ENCODE measurements at places on chromosomes 6 and 20.

DNA sequence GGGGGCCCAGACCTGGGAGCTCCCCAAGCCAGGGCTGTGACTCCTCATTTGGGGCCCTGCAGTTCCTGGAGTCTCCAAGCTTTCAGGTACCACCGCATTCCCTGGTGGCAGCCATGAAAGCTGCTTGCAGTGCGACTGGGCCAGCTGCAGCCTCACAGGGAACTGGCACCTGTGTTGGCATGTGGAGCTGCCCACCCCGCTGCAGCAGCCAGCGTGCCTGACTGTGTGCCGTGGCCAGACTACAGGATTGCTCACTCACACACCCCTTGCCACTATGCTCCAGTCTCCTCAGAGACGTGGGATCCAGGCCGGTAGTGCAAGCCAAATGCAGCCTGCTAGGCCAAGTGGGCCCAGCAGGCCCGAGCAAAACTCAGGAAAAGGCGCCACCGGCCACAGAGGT lies 450.7 kb downstream of the COL12A1 start:
- DNase-seq: no peak

- DNase-seq: no peak
Measured at GRCh38 chr6:104728448-104728847, 131.3 kb downstream of the HACE1 start.

GRCh38 chr6:32980488-32981038 lies 12.2 kb downstream of the BRD2 start:
- no peak for DNase-seq

DNA sequence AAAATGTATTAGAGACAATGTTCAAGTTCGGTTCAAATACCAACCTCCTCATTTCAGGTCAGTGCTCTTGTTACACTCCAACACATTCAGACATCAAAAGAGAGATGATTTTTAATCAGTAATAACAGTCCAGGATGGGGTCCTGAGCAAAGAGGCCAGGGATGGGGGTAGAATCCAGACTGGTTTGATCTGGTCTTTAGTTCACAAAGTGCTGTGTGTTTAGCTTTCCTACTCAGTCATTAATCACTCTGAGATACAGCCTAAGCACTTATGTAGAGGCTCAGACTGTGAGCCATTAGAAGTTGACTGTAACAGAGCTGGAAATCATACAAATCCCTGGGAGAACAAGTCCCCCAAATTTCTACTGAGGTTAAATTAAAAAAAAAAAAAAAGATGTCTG lies 241.6 kb downstream of the PTPRK start:
- no peak for DNase-seq

DNA sequence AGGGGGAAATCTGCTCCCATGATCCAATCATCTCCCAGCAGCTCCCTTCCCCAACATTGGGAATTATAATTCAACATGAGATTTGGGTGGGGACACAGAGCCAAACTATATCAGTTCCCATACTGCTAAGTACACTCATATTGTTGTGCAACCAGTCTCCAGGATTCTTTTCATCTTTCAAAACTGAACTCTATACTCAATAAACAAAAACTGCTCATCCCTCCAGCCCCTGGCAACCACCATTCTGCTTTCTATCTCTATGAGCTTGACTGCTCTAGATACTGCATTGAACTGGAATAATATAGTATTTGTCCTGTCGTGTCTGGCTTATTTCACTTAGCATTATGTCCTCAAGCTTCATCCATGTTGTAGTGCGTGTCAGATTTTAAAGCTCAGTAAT lies 42.9 kb downstream of the STX11 start:
- no peak for DNase-seq

- no peak for DNase-seq
Measured at GRCh38 chr6:105485456-105485855, 82.6 kb upstream of the PREP start.

DNA sequence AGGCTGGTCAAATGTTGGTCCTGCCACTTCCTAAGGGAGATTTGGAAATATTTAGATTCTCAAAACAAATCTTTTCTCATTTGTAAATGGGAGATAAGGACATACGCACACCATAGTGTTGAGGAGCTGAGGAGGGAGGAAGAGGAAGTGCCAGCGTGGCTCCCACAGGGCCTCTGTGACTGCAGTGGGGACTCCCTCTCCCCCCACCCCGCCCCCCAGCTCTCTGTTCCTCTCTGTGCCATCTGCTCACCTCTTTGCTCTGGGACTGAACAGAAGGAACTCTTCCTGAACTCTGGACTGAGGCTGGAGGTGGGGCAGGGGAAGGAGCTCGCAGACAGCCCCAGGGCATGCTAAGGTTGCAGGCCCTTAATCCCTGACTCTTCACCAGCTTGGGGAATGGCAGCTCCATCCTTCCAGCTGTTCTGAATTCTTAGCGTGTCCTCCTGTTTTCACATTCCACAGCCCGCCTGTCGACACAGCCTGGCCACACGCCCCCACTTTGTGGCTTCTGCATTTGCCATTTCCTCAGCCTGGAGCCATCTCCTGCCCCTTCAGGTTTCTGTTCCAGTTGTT lies 11.4 kb downstream of the DDX27 start:
- DNase-seq: no peak

GRCh38 chr6:112933947-112934346 lies 586.8 kb downstream of the RFPL4B start:
- no peak for DNase-seq

DNA sequence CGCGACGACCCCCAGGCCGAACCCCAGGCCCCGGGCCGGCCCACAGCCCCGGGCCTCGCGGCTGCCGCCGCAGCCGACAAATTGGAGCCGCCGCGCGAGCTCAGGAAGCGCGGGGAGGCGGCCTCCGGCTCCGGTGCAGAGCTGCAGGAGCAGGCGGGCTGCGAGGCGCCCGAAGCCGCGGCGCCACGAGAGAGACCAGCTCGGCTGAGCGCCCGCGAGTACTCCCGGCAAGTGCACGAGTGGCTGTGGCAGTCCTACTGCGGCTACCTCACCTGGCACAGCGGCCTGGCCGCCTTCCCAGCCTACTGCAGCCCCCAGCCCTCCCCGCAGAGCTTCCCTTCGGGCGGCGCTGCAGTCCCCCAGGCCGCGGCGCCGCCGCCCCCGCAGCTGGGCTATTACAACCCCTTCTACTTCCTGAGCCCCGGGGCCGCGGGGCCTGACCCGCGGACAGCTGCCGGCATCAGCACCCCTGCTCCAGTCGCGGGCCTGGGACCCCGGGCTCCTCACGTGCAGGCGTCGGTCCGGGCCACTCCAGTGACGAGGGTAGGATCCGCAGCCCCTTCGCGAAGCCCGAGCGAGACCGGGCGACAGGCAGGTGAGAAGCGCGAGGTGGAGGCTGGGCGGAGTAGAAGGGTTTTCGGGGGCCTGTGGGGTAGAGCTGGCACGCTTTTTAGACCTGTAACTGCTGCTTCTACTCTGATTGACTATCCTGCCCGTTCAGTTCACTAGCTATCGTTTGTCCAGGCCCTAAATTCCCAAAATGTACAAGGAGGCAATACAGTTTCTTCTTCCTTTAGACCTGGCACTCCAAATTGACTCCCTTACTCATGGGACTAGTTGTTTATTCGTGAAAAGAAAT lies 654 bp downstream of the FAM8A1 start:
- DNase-seq: peak; percentile 26

DNA sequence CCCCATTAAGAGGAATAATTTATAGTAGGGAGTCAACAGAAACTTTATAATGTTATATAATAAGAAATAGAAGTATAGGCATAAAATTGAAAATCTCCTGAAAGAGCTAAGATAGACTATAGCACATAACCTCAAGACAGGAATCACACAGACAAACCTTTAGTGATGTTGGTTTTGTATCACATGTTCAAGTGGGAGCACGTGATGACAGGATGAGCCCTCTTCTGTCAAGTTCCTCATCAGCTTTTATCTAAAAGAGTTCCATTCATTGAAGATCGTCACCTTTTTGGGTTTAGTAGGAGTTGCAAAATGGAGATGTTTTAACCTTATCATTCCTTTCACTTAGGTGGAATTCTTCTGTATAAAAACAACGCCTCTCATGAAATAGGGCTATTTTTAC lies 127.0 kb downstream of the MCHR2 start:
- DNase-seq: no peak

GRCh38 chr20:38770546-38770945 lies 22.3 kb downstream of the ACTR5 start:
- DNase-seq: no peak

DNA sequence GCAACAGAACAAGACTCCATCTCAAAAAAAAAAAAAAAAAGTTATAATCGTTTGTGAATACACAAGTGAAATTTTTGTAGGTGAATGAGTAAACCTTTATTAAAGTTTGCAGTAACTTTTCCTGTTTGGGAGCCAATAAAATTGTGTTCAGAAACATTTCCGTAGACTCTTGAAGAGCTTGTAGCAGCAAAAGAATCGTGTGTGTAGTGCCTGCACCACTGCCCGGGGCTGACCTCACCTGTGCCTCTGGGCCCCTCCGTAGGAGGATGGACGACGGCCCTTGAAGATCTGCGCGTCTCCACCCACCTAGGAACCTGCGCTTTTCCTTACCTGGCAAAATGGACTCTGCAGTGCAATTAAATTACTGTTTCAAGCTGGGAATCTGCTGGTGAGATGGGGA lies 366.0 kb downstream of the THBS2 start:
- no peak for DNase-seq

DNA sequence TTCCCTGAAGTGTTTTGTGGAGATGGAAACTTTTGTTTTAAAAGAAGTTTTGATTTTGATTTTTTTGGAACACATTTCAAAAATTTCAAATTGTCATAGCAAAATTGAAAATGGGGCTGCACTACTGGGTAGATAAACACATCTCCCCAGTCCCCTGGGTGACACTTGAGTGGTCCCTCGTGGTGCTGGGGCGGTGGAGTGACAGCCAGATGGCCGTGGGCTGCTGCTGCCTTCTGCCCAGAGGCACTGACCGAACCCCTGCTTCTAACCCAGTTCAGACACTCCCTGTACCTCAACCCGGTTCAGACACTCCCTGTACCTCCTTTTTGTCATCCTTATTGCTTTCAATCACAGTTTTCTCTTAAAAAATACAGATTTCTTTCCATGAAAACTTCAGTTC lies 69.9 kb upstream of the SYNJ2 start:
- DNase-seq: no peak

DNA sequence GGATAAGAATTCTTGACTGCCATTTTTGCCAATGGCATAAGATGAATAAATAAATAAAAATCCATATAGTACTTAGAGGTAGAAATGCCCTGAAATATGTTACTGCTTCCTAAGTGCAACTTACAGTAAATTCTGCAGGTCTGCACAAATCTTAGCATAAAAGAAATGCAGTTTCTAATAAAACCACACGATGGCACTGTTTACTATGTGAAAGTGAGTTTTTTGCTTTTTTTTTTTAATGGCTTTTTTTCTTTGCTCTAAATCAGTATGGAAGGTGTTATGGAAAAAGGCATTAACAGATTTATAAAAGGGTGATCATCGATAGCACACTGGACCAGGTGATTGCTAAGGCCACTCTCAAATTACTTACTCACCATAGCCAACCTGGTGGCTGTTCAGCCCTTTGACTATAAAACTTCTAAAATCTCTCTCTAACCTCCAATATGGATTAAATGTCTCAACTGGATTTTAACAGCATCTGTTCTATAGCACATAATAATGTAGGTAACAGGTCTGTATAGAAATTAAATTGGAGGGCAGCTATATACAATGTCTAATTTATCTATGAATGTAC lies 45.8 kb downstream of the AHI1 start:
- peak; percentile 56 for DNase-seq

- DNase-seq: no peak
Measured at GRCh38 chr20:14512839-14513238, 175.4 kb upstream of the FLRT3 start.

- DNase-seq: no peak
Measured at GRCh38 chr6:159999240-159999671, 30.4 kb downstream of the IGF2R start.

DNA sequence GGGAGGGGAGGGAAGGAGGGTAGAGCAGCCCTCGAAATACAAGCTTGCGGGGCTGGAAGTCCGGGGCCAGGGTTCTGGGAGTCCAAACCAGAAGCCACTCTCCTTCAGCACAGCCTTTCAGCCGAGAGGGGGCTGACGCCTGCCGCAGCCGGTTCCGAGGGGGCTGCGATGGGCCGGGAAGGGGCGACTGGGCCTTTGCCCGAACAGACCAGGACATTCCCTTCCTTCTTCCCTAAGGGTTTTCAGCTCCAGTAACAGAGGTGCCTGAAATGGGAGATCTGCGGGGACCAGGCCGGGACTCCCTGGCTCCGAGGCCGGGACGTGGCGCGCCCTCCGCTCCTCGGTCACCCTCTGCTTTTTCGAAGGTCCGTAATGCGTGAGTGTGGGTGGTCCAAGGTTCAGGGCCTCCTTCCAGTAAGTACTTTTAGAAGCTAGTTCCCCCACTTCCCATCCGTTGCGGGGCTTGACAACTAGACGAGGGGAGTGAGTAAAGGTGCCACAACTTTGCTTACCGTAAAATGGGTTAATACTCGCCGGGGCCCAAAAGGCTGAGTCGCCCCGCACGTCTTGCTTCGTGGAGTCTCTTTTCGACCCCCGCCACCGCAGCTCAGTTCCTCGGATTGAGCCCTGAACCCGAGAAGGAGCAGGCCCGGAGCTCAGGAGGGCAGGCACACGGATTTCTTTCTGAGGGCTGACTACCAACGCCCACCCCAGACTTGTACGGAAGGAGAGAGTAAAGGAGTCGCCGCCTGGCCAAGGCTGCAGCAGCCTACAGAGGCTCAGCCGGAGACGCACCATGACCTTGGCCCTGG lies 2.9 kb upstream of the OLIG3 start:
- DNase-seq: no peak

DNA sequence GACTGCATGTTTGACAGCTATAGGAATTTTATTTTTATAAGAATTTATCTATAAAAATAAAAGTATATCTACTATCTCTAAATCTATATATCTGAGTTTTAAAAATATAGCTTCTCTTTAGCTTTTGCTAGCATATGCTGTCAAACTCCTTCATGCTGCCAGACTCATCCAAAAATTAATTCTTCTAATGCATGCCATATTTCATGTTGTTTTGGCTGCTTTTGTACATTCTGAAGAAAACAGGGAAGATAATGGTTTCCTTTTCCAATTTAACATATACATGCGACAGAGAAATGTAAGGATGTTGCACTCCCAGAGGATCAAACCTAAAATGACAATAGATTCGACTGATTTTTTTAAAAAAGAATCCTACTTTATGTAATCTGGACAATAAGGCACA lies 577.2 kb upstream of the FLRT3 start:
- no peak for DNase-seq

DNA sequence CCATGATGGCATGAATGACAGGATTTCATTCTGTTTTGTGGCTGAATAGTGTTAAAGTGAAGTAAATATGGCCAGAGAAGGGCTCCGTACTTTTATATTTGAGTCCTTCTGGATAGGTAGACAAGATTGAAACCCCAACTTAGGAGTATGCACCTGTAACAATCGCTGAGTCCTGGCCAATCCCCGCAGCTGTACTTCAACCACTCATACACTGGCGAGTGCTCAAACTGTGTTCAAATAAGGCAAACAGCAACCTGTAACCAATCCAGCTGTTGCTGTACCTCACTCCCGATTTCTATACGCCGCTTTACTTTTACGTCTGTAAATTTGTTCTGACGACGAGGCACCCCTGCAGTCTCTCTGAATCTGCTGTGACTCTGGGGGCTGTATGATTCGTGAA lies 6.7 kb downstream of the TTLL2 start:
- DNase-seq: no peak

GRCh38 chr6:44006123-44006871 lies 121.0 kb downstream of the MRPL14 start:
- DNase-seq: no peak

Measured in CD4-positive, alpha-beta T cell treated with Interleukin-2 at 100 ng/mL for 4 hours (primary cell).